EL (cell line): ENCODE measurements at places on chromosomes 1 and 21.

GRCh38 chr1:155706139-155706538 is 17.2 kb downstream of the DAP3 start:
- DNase-seq = peak; percentile 82

GRCh38 chr1:226677027-226678020 is 61.8 kb downstream of the ITPKB start:
- peak; percentile 92 for DNase-seq

DNA sequence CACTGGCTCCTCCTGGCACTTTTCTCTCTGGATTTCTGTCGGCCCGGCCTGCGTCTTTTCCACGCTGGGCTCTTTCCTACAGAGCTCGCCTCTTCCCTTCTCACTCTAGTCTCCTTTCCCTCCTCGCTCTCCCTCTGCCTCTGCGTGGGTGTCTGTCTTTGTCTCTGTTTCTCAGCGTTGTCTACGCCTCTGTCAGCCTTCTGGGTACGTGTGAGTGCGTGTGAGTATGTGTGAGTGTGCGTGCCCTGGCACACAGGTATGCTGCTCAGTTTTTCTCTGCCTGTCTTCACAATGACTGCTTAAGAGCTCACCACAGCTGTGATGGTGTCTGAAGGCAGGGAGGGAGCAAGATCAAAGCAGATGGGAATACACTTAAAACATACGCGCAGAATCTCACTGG is 77.7 kb downstream of the KIRREL1 start:
- DNase-seq = no peak

- no peak for DNase-seq
Measured at GRCh38 chr1:236150986-236151385, 8.6 kb downstream of the GPR137B start.

DNA sequence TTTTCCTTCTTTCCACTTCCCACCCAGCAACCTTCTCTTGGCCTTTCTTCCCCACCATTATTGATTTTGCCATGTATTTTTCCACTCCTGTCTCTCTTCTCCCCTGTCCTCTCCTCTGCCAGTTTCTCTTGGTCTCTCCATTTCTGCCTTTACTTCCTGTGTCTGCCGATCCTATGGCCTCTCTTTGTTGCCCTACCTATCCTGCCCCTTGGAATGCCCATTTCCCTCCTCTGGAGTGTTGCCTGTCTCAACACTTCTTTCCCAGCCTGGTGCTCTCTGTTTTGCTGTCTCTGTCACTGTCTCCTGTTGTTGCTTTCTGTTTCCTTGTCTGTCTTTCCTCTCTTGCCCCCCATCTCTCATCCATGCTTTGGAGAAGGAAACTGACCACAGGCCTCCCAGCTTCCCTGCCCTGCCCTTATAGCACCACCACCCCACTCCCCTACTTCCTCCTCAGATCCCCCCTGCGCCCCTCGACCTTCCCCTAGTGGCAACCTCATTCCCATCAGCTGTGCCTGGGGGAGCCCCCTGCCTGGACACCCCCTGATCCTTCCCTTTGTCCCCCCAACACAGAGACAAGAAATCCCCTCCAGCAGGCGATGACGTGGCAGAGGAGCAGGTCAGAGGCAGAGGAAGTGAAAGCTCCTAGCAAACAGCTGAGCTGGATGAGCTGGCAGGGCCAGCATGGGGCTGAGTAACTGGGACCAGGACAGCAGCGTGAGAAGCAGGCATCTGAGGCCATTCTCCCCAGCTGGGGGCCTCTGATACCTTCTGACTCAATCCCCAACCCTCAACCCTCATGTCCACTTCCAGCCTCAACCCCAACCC is 6.6 kb upstream of the ETV3L start:
- peak; percentile 91 for DNase-seq

DNA sequence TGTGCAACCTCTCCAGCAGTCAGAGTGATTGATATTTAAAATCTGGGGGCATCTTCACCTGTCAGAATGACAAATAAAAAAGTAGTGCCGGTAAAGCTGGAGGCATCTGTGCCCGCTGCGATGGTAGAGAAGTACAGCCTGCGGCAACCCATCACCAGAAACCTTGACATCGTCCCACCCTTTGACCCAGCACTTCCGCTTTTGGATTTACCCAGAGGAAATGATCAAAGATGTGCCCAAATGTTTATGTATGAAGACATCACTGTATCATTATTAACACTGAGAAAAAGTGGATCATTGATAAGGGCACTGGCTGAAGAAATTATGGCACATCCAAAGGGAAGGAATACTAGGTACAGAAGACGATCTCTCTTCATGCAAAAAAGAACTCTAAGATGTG is 96.0 kb downstream of the PGBD5 start:
- no peak for DNase-seq

DNA sequence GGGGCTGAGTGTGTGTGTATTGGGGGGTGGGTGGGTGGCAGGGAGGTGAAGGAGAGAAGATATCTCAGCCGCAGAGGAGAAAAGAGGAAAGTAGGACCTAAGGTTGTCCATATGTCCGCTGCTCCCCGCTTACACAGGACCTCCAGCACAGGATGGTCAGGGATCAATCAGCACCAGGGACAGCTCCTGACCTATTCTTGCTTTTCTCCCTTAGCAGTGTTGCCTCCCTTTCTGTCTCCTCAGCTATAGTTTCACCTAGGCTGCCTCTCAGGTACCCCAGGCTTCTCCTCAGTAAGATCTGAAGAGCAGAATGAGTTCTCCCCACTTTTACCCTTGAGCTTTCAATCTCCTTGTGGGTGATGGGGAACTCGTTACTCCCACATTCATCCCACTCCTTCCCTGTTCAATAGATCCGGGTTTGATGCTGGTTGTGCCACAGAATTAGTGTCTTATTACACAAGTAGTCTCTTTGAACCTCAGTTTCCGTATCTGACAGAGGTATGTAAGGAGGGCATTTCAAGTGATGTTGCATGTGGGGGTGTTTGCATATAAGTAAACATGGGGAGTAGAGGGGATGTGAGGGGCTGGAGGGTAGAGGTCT is 1.4 kb upstream of the DPH2 start:
- no peak for DNase-seq

GRCh38 chr1:246074421-246074820 is 432.7 kb downstream of the SMYD3 start:
- DNase-seq = no peak

DNA sequence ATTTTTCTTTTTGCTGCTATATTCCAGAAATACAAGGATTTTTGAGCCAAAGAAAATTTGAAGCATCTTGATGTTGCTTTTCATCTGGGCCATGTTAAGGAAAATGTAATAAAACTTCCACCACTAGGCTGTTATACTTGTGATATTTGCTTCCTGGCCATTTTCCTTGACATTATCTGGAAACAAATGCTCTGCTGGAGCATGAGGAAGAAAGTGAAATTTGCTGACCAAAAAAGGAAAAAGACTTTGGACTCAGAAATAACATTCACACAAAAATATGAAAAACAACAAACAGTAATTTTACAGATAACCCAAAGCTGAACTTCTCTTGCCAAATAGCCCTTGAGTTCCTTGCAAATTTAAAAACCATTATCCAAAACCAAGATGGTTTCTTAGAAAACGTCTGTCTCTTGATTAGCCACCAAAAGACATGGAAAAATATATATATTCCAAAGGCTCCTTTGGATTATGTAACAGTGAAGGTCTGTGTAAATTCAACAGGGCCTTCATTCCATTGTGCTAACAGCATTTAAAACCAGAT is 344.5 kb downstream of the LMX1A start:
- DNase-seq = no peak

DNA sequence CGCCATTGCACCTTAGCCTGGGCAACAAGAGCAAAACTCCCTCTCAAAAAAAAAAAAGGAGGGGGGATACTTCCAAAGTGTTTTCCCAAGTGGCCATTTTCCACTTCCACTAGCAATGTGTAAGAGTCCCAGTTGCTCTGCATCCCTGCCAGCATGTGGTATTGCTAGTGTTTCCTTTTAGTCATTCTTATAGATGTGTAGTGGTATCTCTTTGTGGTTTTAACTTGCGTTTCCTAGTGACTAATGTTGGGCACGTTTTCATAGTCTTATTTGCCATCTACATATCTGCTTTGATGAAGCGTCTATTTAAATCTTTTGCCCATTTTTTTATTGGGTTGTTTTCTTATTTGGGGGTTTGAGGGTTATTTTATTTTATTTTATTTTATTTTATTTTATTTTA is 31.1 kb downstream of the INAVA start:
- DNase-seq = peak; percentile 54

GRCh38 chr1:156493154-156493631 is 7.4 kb downstream of the MEF2D start:
- no peak for DNase-seq

GRCh38 chr1:15722411-15722810 is 13.6 kb upstream of the SLC25A34 start:
- DNase-seq = no peak

GRCh38 chr1:168894397-168894903 is 165.4 kb upstream of the DPT start:
- DNase-seq = no peak

DNA sequence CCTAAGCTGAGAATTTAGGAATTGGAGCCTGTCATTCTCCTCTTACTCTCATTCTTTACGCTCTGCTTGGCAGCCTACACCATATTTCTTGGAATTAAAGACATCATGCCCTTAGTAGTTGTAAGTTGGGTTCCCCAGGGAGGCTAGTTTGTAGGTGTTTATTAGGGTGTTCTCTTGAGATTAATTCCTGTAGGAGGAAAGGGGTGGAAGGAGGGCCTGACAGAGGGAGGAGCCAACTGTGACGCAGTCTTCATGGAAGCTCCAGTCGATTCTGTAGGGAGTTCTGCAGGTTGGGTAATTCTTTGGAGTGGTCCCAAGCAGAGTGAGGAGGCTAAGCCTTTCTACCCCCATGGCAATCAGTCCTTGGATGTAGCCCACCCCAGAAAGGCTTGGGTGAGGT is 111.4 kb downstream of the HHAT start:
- DNase-seq = peak; percentile 22

DNA sequence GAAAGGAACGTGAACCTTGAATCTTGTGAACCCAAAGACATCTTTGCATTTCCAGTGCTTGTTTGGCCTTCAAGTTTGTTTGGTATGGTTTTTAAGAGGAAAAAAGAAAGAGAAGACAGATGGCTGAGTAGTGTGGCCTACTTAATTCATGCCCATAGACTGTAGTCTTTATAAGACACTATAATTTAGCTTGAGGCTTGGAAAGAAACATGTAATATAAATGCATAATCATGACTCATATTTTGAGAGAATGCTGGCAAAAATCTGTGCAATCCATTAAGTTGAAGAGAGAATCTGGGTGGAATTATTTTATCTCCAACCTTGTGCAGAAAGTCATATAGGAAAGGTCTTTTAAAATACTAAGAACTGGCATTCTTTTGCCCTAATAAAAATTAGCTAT is 179.3 kb downstream of the SIPA1L2 start:
- peak; percentile 30 for DNase-seq

GRCh38 chr1:220791285-220791684 is 4.6 kb downstream of the MTARC1 start:
- no peak for DNase-seq

DNA sequence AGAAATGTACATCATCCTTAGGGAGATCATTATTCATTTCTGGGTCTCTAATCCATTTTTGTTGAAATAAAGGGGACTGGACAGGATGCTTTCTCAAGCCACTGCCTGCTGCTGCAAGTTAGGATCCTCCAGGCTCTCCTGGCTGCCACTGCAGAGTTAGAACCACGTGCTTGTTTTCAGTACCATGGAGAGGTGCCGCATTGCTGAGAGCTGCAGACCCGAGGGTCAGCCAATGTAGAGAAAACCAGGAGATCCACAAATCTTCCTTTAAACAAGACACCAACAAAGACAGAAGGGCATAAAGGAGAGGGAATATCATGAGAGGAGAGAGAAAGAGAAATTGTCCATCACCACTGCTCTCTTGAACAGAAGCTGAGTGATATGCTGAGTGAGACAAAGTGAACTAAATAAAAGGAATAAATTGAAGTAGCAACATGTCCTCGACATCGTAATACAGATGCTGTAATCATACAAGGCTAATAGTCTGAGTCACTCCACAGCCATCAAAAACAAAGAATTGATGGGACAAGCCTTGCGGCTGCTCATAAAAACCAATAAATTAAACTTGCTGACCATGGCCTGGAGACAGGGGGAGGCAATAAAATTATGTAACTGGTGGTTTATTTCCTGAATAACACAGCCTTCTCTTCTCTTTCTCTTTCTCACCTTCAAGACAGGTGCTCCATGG is 255.7 kb downstream of the OMA1 start:
- DNase-seq = peak; percentile 10

- DNase-seq = no peak
Measured at GRCh38 chr1:200422211-200422610, 12.4 kb upstream of the ZNF281 start.

DNA sequence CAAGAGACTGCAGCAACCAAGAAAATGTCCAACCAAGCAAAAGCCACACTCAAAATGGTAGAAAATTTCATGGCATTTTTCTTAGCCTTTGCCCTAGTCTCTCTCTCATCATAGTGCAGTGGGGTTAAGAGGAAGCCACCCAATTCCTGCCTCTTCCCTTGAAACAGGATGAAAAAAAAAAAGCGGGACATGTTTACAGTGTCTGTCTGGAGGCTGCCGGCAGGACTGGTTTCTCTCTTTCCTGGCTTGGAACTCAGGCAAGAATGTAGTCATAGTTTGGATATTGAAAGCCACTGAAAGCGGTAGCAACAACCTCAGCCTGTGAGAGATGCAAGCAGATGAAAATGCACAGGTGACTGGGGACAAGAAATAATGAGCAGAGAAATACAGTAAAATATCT is 13.3 kb upstream of the TNFSF18 start:
- no peak for DNase-seq

GRCh38 chr1:31602081-31602480 is 15.4 kb upstream of the HCRTR1 start:
- no peak for DNase-seq

GRCh38 chr1:200042119-200042551 is 14.6 kb downstream of the NR5A2 start:
- DNase-seq = no peak

GRCh38 chr1:9295884-9296283 is 3.2 kb downstream of the SPSB1 start:
- DNase-seq = no peak

DNA sequence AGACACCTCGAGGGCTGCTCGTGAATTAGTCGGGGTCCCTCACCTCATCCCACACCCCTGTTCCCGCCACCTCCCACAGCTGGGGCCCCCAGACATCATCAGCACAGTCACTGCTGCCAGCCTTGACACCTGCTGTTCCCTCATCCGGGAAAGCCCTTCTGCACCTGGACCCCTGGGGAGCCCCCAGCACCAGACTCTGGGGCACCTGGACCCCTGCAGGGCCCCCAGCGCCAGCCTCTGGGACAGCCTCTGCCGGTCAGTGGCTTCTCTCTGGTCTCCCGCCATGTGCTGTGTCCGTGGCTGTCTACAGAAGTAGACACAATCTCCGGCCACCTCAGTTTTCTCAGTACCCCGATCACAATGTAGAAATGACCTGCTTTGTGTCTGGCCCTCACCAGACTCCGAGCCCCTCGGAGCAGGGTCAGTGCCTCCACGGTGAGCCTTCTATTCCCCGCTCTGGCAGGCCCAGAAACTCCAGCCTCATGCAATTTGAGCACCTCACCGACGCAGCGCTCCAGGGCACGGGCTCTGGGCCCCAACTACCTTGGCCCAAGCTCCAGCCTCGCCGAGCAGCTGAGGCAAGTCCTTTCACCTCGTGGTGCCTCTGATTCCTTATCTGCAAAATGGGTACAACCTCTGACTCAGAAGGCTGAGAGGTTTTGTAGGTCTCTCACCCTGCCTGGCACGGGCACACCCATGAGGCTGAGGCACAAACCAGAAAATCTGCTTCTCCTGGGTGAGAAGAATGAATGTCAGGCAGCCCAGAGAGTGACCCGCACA is 84.7 kb downstream of the RIPK4 start:
- no peak for DNase-seq
